ENCODE measurements at places on chromosomes 2 and 18.

DNA sequence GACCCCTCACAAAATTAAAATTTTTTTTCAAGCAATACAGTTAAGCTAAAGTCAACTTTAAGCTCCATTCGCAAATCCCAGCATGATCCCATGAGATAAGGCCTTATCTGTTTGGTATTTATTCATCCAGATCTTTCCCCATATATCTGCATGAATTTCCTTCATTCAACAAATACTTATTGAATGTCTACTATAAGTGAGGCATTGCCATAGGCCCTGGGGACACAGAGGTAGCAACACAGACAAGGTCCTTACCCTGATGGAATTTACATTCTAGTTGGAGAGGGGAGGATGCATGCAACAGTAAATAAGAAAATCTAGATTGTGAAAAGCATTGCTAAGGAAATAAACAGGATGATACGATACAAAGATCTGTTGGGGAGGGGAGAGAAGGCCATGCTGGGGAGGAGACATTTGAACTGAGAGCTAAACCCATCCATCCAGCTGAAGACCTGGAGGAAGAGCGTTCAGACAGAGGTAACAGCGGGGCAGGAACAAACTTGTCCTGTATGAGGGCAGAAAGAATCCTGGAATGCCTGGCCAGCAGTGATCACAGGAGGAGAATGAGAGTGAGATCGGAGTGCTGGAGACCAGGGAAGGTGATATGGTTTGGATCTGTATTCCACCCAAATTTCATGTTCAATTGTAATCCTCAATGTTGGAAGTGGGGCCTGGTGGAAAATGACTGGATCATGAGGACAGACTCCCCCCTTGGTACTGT lies 71.6 kb downstream of the SDC1 start:
- no peak for DNase-seq

DNA sequence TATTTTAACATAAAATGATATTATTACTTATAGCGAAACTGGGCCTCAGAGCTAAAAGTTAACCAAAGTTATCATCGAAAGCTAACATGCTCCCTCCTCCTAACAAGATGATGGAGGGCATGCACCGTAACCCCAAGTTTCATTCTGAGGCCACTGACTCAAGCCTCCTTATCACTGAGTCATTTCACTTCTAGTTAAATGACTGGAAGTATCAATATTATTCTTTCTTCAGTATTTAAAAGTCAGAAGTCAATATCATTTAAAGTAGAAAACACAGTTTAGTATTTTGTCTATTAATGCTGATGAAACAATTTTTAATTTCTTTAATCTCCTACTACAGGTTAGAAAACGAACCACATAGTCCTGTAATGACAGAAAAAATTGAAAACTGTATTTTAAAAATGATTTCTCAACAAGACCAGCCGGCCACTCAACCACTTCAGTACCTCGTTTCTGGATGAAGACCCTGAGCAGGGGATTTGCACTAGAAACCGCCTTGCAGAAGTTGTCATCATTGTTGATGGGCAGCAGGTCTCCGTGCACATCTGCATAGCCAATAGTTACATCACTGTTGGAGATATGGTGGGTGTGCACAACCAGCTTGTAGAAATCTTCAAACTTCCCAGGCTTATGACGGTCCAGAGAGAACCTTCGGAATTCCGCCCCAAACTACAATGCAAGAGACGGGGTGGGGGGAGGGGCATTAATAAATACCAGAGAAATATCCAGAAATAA lies 44.9 kb downstream of the PARD6G start:
- peak; percentile 79 for DNase-seq

DNA sequence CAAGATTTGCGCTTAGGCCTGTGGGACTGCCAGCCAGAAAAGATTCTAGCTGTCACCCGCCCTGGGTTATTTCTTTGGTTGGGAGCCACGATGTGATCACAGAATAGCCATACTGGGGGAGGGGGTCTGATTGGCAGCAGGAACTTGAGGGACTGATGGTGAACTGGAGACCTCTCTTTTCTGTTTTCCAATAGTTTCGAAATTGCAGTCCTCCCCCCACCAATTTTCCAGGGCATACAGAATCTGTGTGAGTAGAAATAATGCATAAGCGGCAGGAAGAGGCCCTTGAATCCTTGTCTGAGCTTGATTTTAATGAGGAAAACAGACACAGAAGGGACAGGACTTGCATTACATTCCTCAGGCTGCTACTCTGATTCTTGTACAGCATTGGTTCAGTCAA lies 2.2 kb upstream of the POLR2D start:
- DNase-seq, result no peak

- DNase-seq, result no peak
Observed at GRCh38 chr2:170155022-170155722, 22.8 kb upstream of the MYO3B start.

- no peak for DNase-seq
Observed at GRCh38 chr2:97770445-97770844, 57.1 kb downstream of the ZAP70 start.

- no peak for DNase-seq
Observed at GRCh38 chr2:156192468-156192867, 140.1 kb downstream of the NR4A2 start.

- DNase-seq, result no peak
Observed at GRCh38 chr2:41605311-41605710, 442.5 kb upstream of the PKDCC start.

- DNase-seq, result no peak
Observed at GRCh38 chr2:200450288-200450687, 59.6 kb downstream of the KCTD18 start.

DNA sequence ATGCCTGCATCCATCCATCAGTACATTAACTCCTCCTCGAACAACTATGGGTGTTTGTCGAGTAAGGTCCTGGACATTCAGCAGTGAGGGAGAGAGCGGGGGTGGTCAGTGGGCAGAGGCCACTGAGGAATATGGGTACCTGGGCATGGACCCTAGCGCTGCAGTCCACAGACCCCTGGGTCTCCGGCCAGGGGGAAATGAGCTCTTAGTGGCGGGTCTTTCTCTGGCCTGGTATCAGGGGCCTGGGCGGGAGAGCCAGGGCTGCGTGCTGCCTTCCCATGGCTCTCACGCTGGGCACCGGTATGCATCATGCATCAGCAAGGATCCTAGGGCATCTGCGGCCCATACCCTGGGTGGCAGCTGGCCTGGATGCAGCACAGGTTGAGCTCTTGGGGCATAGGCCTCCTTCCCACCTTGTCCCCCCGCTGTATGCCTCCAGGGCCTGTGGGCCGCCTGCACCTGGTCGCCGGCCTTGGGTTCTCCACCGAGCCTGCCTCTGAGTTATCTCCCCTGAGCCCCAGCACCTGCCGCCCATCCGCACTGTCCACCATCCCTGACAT lies 1.3 kb upstream of the MOCOS start:
- no peak for DNase-seq

- no peak for DNase-seq
Observed at GRCh38 chr2:151793123-151793522, 35.1 kb downstream of the ARL5A start.

- no peak for DNase-seq
Observed at GRCh38 chr2:26453421-26454329, 24.2 kb downstream of the OTOF start.

GRCh38 chr18:58239879-58240278 lies 195.9 kb downstream of the NEDD4L start:
- DNase-seq, result no peak

DNA sequence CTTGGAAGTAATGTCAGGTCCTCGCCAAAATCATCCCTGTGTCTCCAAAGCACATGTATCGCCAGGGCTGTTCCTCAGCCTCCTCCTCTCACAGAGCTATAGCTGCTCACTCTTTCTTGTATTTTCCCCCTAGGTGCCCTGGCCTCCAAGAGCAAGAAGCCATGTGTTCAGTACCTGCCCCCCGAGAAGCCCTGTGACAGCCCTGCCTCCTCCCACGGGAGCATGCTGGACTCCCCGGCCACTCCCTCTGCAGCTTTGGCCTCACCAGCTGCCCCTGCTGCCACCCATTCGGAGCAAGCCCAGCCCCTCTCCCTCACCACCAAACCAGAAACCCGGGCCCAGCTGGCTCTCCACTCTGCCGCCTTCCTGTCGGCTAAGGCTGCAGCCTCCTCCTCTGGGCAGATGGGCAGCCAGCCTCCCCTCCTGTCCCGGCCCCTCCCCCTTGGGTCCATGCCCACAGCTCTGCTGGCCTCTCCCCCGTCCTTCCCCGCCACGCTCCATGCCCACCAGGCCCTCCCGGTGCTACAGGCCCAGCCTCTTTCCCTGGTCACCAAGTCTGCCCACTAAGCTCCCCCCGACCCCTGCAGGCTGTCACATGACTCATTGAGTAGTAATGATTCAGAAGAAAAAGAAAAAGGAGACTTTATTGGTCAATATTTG lies 18.8 kb downstream of the TGOLN2 start:
- no peak for DNase-seq

- peak; percentile 92 for DNase-seq
Observed at GRCh38 chr2:23384551-23385343, at the start of gene KLHL29. TSS of gene KLHL29 (plus strand) at chr2:23385179. CDS start at chr2:23562197, 177,018 bp downstream.

GRCh38 chr18:61770279-61770678 lies 122.5 kb downstream of the RNF152 start:
- no peak for DNase-seq

DNA sequence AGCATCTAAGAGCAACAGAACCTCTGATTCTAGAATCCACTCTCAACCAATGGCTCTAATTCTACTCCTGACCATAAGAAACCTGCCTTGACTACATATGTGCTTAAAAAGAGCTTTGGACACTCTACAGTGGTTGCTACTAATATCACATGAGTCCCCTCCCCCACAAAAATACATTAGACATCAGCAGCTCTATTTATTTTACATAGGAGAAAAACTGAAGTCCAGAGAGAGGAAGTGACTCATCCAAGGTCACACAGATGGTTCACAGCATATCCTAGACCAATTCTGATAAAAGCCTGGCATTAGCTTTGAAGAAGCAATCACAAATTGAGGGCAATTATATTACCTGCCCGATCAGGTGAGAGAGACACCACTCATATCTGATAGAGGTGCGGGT lies 49.8 kb downstream of the ALK start:
- DNase-seq, result no peak

DNA sequence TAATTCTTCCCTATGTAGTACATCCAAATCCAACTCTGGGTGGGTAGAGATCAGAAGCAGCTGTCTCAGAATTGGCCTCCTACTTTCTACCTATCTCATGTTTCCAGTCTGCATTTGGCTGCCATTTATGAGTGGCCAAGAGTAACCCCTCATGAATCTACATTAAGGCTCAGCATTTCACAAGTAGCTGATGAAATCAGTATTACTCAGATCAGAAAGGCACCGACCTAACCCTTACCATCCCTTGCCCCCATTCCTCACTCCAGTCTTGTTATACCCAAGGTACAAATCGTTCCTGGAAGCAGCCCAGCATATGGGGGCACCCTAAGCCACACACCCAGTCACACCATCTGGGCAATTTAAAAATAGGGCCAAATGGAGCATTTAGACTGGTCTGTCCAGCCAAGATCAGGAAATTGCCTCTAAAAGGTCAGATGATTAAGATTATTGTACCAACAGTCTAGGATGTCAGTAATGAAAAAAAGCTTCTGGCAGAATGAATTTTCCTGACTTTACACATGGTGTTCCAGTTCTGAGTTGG lies 37.1 kb downstream of the CD28 start:
- DNase-seq, result no peak

DNA sequence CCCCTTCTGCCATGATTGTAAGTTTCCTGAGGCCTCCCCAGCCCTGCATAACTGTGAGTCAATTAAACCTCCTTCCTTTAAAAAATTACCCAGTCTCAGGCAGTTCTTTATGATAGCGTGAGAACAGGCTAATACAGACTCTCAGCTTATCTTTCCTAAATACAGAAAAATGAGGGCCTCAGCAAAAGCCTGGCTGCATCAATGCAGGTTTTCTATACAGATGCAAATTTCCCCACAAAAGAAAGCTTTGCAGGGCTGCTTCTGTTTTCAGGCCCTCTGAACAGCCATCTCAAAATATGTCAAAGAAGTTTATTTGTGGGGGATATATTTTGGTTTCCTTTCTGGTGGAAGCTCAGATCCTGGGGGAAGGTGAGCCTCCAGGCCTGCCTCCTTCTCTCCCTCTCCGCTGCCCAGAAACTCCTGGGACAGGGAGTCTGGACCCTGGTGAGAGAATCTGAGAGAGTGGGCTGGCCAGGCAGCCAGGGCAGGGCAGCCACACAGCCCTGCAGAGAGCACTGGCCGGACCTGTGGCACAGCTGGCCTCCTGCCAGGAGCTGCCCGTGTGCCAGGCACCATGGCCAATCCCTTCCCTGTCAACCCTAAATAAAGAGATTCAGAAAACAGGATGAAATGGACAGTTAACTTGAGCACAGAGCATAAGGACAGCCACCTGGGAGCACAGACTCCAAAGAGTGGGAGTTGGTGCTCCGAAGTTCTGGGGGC lies 21.6 kb upstream of the AGXT start:
- DNase-seq, result no peak

DNA sequence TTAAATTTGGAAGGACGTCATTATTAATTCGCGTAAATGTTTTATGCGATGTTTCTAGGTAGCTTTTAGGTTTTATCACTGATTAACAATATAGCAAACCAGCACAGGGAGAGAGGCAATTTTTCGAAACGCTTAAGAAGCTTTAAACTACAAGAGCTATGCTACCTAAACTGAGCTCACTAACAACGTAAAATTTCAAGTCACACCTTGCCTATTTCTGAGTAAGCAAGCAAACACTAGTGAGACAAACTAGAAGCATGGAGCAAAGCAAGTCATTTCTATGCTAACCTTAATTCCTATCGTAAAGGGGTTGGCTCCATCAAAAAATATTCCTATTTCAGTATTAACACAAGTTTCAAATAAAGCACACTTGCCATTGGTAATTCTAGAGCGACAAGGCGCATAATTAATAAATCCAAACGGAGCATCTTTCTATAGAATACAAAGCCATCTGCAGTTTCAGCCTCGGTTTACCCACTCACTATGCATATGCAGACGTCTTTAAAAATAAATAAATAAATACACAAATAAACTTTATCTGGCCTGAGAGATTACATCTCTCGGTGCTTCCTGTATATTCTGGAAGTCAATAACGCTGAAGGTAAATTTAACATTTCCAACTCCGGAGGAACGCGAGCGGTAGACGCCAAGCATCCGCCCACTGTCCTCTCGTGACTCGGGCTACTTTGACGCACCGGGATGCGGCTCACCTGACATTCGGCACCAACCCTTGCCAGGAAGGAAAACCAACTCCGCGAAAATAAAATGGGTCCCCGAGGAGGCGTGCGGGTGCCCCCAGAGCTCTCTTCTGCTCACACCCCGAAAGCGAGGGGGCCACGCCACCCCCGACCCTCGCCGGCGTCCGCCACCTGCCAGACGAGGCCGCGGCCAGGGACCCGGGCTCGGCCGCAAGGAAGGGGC lies 947 bp downstream of the ITSN2 start:
- DNase-seq, result no peak

GRCh38 chr2:43391201-43391877 lies 164.9 kb upstream of the ZFP36L2 start:
- no peak for DNase-seq

- no peak for DNase-seq
Observed at GRCh38 chr2:64685430-64685829, 31.7 kb upstream of the SERTAD2 start.

GRCh38 chr18:21703241-21703820 lies 1.2 kb downstream of the ABHD3 start:
- peak; percentile 58 for DNase-seq

- DNase-seq, result no peak
Observed at GRCh38 chr2:235623111-235623510, 129.3 kb downstream of the AGAP1 start.

GRCh38 chr2:137942833-137943677 lies 21.2 kb upstream of the HNMT start:
- DNase-seq, result no peak
